ENCODE measurements at places on chromosomes 3 and 15.

GRCh38 chr3:121431726-121432517 lies 113.9 kb downstream of the POLQ start:
- no peak for DNase-seq

DNA sequence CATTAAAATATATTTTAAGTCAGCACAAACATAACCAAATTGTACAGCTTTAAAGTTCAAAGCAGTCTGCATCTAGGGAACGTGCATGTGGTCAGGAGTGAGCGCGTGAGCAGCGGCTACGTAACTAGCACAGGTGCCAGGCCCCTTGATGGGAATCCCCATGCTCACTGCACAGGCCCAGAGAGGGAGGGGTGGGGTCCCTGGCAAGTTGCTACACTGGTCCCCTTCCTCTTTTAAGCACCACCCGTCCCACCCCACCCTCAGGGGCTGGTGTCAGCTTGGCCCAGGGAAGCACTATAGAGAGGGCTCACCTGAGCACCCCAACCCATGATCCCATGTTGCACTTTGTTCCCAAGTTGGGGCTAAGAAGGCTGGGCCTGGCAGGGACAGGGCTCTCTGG lies 835 bp upstream of the GMPPB start:
- no peak for DNase-seq

DNA sequence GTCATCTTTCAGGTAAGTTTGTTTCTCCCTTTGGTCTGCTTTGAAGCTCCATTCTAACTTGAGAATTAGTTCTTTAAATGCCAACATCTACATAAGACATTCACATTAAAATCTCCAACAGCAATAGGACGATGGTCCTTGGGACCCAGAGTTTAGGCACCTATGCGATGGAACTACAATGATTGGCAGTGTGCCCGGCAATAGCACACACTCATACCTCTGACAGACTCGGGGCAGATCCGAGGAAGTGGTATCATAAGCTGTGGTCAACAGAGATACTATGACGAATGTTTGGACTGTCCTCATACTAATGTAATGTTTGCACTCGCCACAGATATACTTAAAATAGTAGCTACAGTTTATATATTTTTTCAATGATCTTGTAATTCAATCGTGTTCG lies 34.2 kb upstream of the NR2F2 start:
- no peak for DNase-seq

- DNase-seq = no peak
These were observed 10.7 kb upstream of the SHISA5 start for GRCh38 chr3:48514431-48515227.

DNA sequence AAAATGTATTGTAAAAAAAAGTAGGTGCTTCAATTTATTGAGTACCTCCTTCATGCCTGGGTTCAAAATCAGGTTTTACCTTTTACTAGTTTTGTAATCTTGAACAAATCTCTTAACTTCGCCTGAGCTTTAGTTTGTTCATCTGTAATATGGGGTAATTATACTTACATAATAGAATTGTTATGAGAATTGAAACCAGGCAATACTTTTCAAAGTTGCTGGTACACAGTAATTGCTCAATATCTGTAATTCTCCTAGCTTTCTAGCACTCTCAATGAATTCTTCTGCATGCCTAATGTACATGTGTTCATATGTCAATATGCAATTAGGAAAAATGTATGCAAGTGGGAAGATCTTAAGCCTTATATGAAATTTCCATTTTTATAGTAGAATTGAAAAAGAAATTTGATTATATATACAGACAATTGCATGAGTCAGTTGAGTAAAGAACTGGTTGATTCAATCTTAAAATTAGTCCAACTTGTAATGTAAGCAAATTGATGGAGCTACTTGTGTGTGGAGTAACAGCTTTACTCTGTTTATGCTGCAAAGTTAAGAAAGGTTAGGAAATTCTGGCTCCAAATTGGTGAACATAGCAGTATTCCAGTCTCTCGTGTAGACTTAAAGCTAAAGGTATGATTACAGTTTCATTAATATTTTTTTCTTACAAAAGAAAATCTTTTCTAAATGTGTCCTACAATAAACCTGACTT lies 4.1 kb downstream of the TNFSF10 start:
- no peak for DNase-seq

DNA sequence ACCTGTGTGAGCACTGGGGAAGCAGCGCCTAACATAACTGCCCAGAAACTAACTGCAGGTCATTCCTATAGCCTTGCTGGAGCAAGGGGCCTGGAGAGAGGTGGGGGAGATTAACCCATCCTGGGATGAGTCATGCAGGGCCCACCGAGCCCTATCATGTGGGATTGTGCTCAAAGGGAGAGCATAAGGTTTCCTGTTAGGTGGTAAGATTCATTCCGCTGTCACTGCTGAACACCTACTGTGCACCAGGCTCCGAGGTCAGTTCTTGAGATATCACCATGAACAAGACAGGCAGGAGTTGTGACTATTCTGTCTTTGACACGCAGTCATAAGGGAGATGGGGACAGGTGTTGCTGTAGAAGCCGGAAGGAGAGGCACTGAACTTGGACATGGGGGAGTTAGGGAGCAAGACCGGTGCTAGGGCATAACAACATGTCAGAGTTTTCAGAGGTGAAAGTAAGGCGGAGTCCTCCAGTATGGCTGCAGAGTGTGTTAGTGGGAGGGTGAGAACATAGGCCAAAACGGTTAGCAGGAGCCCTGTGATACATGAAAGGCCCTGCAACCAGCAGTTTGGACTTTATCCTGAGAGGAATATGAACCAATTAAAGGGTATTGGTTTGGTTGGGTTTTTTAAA lies 2.4 kb downstream of the SLC25A38 start:
- no peak for DNase-seq

- no peak for DNase-seq
These were observed 5.3 kb downstream of the EIF4A2 start for GRCh38 chr3:186788482-186789370.

- no peak for DNase-seq
These were observed 81.4 kb downstream of the DNAJB8 start for GRCh38 chr3:128385080-128385832.

- DNase-seq = no peak
These were observed 19.1 kb downstream of the LRRC2 start for GRCh38 chr3:46546896-46547440.

DNA sequence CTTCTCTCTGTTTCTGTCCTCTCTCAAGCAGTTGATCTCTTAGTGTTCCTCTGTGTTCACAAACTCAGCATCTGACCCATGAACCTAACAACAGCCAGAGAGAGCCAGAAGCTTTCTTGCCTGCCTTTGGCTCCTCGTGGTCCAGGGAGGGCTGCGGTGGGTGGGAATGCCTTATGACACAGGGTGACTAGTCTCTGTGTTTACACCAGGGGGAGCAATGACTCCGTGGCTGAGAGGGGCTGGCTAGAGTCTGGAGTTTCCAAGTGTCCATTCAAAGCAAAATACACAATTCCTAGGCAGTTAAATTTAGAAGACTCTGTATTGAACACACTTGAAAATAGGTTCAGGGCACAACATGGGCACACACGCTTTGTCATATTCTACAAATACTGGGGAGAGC lies 370.0 kb upstream of the FRG2C start:
- peak; percentile 11 for DNase-seq

- no peak for DNase-seq
These were observed 116.9 kb downstream of the DCLK3 start for GRCh38 chr3:36647423-36647853.

DNA sequence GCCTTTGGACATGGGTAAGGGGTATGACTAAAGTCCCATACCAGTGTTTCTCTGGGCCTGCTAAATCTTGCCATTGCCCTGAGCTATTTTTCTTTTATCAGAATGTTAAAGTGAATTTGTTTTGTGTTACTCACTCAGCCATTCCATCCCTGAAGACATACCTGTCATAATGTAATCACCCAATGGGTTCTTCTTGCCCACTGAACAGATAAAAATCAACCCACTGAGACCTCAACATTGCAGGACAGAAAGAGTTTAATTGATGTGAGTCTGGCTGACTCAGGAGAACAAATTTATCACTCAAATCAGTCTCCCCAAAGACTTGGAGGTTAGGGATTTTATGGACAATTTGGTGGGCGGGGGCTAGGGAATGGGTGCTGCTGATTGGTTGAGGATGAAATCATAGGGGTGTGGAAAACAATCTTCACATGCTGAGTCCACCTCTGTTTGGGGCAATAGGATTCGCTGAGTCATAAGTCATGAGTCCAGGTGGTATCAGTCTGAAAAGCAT lies 47.4 kb downstream of the ILDR1 start:
- DNase-seq = no peak

- DNase-seq = no peak
These were observed 45.7 kb downstream of the EHHADH start for GRCh38 chr3:185207931-185208746.

- no peak for DNase-seq
These were observed 130.2 kb upstream of the SGO1 start for GRCh38 chr3:20316238-20316637.

DNA sequence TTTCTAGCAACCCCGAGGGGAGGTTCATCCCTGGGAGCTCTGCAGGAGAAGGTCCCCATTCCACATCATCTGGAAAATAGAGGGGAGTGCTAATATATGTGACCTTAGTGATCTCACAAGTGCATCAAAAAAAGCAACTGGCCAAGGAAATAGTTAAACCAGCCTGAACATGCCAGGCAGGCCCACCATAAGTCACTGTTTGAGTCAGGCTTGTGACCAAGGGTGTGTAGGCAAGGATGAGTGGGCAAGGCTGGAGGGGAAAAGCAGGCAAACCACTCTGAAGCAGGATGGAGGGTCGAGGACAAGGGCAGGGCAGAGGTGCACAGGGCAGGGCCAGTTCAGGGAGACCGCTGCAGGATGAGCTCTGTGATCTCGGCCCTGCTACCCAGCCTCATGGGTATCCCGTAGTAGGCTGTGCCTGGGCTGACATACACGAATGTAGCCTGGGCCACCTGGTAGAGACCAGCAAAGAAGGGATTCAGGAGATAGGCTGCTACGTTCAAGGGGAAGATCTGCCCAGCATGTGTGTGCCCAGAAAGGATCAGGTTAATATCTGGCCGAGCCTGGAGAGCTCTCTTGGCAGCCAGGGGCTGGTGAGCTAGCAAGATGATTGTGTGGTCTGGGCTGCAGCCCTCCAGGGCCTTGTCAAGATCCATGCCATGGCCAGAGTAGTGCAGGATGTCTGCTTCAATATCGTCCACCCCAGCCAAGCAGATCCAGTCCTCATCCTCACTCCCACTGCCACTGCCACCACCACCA lies 4.3 kb downstream of the GLB1 start:
- no peak for DNase-seq

DNA sequence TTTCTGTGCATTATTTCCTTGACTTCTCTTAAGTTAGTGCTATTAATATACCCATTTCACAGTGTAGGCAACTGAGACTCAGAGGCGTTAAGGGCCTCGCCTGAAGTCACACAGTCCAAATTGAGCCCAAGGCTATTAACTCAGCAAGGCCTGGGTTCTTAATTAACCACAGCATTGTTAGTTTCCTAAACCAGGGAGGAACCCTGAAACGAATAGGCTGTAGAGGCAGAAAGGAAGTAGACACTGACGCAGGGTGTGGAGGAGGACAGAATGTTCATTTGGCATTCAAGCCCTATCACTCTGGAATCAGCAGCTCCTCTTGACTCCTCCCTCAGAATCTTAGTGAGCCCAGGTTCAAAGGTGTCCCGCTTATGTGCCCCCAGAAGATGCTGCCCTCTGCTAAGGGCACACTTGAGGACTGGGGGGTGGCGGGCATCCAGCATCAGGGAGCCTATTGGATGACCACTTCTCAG lies 13.9 kb downstream of the ARHGEF3 start:
- no peak for DNase-seq

DNA sequence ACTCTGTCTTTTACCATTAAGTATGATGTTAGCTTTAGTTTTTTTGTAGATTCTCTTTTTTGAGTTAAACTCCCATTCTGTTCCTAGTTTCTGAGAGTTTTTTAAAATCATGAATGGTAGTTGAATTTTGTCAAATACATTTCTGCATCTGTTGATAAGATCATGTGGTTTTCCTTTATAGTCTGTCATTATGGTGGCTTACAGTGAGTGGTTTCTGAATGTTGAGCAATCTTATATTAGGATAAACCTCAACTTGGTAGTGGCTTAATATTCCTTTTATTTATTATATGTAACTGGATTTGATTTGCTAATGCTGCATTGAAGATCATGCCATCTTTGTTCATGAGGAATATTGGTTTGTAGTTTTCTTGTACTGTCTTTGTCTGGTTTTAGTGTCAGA lies 34.8 kb downstream of the NEO1 start:
- DNase-seq = no peak

DNA sequence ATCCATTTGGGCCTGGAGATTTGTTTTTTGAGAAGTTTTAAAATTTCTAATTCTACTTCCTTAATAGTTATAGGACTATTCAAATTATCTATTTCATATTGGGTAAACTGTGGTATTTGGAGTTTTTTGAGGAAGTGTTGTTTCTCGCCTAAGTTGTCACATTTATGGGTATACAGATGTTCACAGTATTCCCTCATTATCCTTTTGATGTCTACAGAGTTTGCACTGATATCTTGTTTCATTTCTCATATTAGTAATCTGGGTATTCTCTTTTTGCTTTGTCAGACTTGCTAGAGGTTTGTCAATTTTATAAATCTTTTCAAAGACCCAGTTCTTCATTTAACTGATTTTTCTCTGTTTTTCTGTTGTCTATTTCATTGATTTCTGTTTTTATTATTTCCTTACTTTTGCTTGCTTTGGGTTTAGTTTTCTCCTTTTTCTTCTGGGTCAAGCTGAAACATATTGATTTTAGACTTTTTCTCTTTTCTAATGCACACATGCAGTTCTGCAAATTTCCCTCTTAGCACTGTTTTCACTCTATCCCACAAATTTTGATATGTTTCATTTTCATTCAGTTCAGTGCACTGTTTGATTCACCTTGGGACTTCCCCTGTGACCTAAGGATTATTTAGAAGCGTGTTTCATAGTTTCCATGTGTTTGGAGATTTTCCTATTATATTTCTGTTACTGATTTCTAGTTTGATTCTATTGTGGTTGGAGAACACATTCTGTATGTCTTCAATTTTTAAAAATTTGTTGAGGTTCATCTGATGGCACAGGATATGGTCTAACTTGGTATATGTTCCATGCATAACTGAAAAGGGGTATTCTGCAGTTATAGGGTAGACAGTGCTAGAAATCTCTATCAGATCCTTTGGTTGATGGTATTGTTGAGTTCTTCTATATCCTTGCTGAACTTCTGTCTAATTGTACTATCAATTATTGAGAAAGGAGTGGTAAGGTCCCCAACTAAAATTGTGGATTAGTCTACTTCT lies 79.6 kb downstream of the SUMF1 start:
- no peak for DNase-seq

Measured in substantia nigra (tissue), 51 donors.